ENCODE measurements at places on chromosomes 7 and 10.

DNA sequence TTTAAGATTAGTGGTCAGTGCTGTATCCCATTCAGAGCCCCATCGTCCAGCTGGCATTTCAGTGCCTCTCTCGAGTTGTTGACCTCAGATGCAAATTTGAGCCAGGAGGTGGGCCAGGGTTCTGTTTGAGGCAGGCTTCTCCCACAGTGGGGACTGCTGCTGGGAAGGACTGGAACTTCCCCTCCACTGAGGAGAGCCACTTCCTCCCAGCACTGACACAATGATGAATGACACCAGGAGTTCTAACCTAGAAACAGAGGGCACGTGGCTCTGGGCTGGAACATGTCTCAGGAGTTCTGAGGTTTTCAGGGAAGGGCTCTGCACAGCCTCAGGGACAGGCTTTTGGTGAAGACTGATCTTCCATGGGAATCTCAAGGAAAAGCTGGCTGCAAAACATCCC lies 18.3 kb upstream of the BTBD16 start:
- DNase-seq, result no peak

- DNase-seq, result no peak
Measured at GRCh38 chr10:132186488-132187429, at the start of gene DPYSL4. DPYSL4 (plus strand) TSS chr10:132186948; CDS start chr10:132187064, 116 bp downstream.

GRCh38 chr10:11024596-11024995 lies 6.9 kb downstream of the CELF2 start:
- DNase-seq, result no peak

DNA sequence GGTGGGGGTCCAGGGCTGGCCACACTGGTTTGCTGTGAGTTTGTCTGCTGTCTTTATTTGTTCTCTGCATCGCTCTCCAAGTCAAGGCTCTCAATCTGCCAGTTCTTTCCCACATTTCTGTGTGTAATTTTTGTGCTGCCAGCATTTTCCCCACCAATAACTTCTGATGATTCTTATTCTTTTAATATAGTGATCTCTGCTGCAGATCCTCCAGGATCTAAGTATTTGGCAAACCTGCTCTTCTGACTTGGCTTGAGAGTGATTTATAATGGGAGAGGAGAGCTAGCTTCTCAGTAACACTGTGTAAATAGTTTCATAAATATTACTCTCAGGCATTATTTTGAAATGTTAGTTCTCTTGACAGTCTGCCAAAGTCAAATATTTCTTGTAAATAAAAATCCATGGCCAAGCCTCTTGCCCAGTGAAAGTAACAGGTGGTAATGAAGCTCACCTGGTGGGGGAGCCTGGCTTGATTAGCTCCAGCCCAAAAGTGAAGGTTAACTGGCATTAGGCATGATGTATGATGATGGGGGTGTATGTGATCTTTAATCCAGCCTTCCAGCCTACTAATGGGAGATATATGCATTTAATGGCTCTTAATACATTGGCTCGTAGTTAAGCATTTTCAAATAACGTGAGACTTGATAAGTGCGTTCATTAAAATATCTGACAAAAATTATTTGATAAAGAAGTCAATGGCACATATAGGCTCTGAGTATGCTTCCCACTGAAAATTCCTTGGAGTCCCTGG lies 1055.9 kb downstream of the KCNMA1 start:
- DNase-seq, result no peak

DNA sequence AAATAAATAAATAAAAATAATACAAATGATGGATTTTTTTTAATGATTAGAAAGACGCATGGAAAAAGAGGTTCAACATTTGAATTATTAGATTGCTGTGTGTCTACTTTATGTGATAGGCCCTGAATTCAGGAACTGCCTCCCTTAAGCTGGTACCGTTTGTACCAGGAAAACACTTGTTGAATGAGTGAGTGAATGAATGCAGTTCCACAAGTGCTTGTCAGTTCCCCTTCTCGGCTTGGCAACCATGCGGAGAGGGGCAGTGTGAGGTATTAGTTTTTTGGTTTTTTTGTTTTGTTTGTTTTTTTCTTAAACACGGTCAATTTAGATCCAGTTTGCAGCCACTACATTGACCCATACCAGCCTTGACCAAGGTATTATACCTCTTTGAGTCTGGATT lies 2.1 kb upstream of the DPY19L1 start:
- no peak for DNase-seq

- DNase-seq, result no peak
Measured at GRCh38 chr10:97873569-97873968, 23.9 kb downstream of the GOLGA7B start.

DNA sequence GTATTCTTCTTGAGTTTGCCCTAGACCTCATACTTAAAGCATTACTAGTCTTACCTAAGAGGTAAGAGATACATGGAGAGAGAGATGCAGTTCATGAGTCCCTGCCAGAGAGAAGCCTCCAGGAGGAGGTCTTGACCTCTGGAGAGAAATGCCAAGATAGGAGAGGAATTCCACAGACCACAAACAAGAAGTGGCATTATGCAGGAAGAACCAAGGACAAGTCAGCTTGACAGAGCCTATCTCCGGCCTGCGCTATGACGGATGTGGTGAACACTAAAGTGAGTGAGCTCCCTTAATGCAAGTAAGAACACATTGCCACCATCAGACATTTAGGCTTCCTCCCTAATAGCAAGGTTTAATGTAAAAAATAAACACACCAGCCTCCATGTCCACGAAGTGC lies 27.9 kb upstream of the COL1A2 start:
- DNase-seq, result no peak

DNA sequence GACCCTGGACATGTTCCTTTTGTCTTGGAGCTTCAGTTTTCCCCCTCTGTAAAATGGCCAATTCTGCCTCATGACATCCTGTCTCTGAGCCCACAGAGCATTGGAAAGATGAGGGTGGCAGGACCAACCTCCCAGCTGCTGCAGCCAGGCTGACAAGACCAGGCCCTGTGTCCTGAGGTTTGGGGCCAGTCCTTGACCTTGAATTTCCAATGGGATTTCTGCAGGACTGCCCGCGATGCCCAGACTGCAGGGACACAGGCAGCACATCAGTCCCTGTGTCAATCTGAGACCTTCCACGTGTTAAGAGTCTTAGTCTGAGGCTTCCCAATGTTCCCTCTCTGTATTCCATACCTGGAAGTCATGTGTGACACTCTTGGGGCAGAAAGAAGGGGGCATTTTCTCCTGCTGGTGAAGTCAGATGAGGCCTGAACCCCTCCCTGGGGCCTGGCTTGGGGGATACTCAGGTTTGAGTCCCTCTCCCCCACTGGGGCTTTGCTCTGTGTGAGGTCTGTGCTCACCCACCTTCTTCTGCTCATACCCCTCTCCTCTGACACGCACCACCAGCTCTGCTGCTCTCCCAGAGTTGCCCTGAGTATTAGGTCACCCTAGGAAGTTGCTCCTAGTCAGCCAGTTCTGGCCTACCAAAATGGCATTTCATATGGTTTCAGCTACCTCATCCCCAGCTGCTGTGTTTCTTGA lies 79.2 kb downstream of the ADCY1 start:
- DNase-seq, result no peak

Measured in DMS79 treated with DMSO at 0.1 percent for 48 hours (cell line).